AG09319 (cell line): ENCODE measurements at places on chromosomes 6 and 20.

DNA sequence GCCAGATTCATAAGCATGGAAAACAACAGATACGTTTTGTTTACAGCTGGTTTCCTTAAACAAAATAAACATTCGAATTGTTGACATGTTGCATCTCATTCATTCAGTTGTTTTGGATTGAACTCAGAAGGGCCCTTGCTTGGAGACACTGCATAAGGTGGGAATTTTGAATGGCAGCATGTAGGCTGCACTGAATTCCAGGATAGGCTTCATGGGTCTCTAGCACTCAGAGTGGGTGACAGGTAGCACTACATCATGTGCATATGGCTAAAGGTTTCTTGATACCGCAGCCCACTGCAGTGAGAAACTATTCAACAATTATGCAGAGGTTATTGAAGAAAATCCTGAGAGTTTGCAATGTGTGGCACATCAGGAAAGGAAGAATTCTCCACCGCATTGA, 1.6 kb downstream of the BEND6 start:
- no peak for DNase-seq

GRCh38 chr20:2086980-2087377, 14.6 kb upstream of the STK35 start:
- no peak for DNase-seq

- DNase-seq = no peak
Measured at GRCh38 chr20:60506061-60506460, 547.8 kb downstream of the CDH26 start.

DNA sequence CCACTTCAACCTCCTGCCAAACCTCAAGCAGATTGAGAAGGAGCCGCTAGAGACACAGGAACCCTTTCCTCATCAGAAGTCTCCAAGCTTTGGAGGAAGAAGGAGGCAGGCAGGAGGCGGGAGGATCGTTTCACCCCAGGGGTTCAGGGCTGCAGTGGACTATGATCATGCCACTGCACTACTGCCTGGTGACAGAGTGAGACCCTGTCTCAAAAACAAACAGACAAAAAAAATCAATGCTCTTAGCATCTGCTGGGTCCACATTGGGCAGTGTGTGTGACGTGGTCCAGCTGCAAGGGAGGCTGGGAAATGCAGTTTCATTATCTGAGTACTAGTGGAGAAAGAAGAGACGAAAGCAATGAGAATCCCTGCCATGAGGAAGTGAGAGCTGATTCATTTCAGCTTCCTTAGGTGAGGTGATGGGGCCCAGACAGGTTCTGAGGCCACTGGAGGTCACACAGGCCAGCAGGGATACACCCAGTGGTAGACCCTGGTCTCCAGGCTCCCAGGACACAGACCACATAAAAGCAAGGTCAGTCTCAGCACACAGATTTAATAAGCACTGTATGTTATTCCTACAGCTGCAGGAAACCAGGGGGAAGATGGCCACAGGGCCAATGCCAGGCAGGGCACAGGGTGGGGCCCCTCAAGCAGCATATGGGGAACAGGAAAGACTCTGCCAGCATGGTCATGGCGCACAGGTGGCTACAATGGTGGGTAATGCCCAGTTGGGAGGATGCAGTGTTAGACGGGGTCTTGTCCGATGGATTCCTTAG, 4.3 kb downstream of the GFRA4 start:
- no peak for DNase-seq

DNA sequence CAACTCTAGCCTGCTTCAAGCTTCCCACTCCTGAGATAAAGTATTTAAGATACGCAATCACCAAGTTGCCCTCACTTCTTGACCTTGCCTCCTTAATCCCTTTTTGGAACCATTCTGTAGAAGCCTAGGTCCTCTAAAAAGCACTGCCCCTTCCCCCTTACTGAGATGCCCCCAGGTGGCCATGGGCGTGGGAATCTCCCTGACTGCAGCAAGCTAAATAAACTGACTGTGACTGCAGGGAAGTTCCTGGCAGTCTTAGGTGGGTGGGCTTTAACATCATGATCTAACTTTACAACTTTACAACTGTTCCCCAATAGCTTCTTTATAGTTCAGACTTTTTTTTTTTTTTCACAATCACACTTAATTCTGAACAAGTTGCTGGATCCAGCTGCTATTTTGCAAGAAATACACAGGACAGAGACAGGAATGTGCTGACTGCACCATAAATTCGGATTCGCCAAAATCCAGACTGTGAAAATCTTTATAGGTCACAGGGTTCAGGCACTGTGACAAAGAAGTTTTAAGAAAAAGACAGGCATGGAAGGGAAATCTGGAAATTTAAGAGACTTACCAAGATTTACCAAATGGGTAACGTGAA, 344.2 kb upstream of the SULF2 start:
- no peak for DNase-seq

GRCh38 chr6:2630891-2631571, 119.7 kb downstream of the MYLK4 start:
- no peak for DNase-seq

DNA sequence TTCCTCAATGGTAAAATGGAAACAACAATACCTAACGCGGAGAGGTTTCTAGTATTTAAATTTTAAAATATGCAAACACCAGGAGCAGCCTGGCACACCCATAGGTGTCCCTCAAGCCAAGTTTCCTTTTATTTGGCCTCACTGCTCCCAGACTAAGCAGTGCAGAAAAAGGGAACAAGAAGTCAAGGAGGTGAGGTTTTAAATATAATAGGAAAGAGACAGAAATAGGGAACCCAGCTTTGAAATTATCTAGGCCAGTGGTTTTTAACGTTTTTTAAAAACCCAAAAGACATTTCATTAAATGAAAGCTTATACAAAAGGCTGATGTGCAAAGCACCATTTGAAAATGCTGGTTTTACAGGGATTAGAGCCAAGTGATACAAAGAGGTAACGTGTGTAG, 109.6 kb downstream of the SLC22A3 start:
- DNase-seq = no peak

- DNase-seq = no peak
Measured at GRCh38 chr20:62533591-62534495, 58.0 kb upstream of the GATA5 start.

- DNase-seq = peak; percentile 77
Measured at GRCh38 chr6:113018351-113019151, 671.4 kb downstream of the RFPL4B start.

DNA sequence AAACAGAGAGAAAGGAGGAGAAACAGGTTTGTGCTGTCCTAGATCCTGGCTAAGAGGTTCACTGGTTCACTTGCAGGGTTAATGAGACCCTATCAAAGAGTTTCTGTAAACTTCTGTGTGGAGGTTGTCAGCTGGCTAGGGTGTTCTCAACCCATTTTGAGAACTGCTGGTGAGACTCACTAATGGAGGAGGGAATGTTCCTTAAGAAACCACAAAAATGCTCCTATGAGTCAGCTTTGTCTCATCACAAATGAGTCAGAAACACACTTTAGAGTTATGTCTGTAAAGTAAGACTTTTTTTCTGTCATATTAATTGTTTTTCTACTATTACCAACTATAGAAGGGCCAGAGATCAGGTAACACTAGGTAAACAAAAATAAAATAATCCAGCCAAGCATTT, 884.4 kb downstream of the PHF3 start:
- no peak for DNase-seq
